ENCODE measurements at places on chromosomes 13 and 19.

- no peak for DNase-seq
Observed at GRCh38 chr19:4911314-4911713, 2.0 kb downstream of the UHRF1 start.

DNA sequence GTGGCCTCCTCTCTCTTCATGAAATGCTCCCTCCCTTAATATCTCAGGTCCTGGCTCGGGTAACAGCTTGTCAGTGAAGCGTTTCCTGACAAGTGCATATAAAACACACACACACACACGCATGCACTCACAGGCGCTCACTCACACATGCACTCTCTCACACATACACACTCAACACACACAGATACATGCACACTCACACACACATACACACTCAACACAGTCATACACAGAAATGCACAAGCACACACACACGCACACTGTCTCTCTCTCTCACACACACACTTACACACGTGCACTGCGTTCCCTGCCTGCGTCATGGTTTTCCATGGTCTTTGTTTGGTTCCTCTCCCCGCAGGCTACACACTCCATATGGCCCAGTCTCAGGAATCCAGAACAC lies 344.1 kb downstream of the UQCRFS1 start:
- no peak for DNase-seq

DNA sequence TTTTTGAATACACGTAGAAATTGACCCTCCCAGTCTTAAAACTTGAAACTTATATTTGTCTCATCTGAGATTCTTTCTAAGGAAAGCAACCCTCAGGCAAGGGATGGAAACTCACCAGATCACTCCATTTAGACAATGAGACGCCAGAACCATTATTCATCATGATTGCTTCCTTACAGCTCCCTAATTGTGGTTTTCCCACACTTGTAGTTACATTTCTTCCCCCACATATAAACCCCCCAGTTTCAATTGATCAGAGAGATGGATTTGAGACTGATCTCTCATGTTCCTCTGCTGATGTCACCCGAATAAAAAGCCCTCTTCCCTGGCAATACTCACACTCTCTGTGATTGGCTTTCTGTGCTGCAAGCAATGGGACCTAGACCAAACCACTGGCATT lies 197.9 kb upstream of the STARD13 start:
- no peak for DNase-seq

DNA sequence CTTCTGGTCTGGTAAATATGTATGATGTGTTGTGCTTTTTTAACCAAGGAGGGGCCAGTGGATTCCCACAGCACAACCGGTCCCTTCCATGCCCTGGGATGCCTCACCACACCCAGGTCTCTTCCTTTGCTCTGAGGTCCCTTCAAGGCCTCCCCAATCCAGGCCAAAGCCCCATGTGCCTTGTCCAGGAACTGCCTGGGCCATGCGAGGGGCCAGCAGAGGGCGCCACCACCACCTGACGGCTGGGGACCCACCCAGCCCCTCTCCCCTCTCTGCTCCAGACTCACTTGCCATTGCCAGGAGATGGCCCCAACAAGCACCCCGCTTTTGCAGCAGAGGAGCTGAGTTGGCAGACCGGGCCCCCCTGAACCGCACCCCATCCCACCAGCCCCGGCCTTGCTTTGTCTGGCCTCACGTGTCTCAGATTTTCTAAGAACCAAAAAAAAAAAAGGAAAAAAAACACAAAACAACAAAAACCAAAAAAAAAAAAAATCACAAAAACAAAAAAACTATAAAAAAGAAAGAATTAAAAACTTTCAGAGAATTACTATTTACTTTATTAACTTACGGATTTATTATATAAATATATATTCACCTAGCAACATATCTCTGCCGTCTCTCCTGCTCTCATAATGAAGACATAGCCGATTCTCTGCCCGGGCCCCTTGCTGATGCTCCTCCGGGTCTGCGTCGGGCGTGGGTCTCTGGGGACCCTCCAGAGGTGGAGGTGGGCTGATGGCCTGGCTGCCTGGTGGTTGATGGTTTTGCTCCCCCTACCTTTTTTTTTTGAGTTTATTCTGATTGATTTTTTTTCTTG lies 14.4 kb downstream of the CAPN12 start:
- no peak for DNase-seq

- no peak for DNase-seq
Observed at GRCh38 chr19:46907880-46908279, 47.1 kb downstream of the ARHGAP35 start.

DNA sequence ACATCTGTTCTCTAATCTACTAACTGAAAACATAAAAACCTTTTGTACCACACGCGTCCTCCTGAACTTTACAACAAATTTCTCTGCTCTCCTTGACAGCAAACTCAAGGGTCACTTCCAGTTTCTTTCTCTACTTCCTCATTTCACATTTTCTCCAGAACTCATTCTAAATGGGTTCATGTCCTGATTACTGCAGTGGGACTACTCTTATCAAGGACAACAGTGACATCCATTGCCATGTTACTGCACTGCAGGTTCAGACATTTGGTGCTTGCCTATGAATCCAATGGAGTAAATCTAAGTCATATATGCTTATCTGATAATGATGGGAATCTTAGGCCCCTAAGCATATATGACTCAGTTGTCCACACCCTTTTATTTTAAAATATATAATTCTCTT lies 35.3 kb downstream of the FPR3 start:
- no peak for DNase-seq

DNA sequence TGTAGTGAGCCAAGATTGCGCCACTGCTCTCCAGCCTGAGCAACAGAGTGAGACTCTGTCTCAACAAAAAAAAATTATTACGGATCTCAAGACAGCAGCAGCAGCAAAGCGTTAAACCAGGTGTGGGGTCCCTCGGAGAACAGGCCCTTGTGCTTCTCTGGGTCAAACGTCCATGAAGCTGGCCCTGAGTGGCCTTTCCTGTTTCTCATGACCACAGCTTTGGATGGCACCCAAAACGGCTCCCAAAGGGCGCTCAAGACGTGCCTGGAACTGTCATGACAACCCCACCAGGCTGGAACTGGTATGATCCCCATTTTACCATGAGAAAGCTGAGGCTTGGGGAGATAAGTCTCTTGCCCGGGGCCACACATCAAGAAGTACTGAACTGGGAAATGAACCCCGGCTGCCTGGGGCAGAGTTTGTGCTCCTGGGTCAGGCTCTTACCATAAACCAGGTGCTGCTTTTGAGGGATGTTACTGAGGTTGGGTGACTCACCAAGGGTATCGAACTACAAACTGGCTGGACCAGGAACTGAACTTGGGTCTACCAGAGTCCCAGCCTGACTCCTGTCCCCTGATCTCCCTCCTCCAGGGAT lies 11.6 kb upstream of the SAMD1 start:
- no peak for DNase-seq

DNA sequence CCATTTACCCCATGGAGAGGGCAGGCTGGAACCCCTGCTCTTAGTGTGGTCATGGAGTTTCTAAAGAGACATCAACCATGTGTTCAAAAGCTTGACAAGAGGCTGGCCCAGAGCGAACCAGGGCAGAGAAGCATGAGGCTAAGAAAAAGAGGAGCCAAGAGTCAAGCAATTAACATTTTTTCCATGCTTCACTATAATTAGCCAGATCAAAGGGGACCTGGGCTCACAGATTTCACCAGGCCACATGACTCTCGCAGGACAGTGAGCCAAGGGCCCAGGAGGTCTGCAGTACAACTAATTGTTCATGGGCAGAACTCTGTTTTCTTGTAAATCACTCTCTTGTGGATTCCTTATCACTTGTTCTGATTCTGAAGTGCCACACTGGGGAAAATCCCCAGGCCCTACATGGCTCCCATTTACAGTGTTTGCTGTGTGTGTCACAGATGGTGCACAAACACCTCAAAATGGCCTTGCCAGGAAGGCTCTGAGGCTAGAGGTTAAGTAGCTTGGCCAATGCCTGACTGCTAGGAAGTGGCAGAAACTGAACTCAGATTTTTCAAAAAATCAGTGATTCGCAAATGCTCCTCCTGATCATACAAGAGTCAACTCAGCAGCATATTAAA lies 101.2 kb downstream of the LHFPL6 start:
- DNase-seq = no peak

GRCh38 chr19:2236064-2236313 lies 140 bp downstream of the PLEKHJ1 start:
- DNase-seq = no peak
